ENCODE measurements at places on chromosomes 3 and 15.
A peak's percentile ranks its signal among the peaks of the same experiment; 100 is the strongest.

- peak; percentile 40 for DNase-seq
Observed at GRCh38 chr3:97720417-97720816, 44.1 kb upstream of the ARL6 start.

GRCh38 chr3:103617961-103618360 is 1183.1 kb downstream of the ZPLD1 start:
- no peak for DNase-seq

GRCh38 chr15:91909574-91909973 is 56.1 kb downstream of the SLCO3A1 start:
- peak; percentile 62 for DNase-seq

DNA sequence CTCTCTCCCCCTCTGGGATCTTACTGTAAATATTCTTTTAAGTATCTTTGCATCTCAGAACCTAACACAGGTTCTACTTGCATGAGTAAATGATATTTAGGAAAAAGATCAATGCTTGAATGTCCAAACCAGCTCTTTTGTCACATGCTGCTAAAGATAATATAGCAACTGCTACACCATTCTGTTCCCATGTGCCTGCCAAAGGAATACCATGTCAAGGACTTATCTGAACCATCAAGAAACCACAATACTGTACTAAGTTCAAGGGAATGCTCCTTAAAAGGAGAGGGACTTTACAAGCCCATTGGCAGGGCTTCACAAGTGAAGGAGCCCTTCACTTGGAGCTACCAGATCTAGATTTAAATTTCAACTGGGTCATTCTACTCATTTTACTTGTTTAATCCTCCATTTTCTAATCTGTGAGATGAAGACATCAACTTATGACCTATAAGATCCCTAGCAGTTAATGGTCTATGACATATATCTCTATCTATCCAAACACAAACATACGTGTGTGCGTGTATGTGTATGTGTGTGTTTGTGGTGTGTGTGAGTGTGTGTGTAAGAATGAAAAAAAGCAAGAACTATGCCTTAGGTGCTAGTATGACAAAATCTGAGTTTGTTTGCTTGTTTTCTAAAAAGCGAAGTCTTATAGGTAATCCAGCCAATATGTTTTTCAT is 13.0 kb upstream of the SEC62 start:
- DNase-seq: no peak

DNA sequence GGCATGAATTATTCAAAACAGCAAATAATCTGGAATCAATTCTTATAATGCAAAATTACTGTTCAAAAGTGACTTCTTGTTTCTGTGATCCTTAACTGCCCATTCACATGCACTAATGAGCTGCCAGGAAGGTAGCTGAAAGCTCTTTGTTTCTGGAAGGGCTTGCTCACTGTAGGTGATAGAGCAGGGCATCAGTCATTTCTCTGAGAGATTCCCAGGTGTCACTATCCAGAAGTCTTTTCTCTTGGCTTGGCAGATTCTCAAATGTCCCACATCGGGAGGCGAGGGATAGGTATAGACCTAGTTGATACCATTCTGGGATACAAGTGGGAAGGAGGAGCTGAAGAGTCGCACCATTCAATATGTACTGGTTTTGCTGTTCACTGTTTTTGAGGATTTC is 35.0 kb downstream of the C3orf85 start:
- no peak for DNase-seq

DNA sequence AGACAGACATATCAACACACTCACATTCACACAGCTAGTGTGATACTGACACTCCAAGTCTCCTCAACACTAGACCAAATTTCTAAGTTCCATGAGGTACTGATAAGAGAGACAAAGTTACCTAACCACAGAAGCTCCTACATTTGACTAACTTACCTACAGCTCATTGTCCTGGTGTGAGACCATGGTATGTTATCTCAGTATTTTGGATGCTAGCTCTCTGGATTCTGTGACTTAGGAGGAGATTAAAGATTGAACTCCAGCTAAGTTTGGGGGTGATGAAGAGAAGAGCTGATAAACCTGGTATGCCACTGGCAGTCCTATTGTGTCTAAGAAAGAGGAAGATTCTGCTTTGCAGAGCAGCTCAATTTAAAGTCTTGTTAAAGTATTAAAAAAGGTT is 144.0 kb upstream of the MYRIP start:
- DNase-seq: no peak

DNA sequence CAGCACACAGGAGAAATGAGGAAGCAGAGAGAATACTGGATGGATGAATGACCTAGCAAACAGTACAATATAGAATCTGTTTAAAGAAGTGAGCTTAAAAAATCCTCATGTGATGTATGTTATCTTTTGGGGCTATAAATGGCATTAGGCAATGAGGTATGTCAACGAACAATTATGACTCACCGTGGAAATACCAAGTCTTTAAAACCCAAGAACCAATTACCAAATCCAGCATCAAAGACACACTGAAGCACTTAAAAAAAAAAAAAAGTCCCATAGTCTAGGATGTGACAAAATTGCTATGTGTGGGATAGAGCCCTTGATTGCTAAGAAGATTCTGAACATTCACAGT is 36.3 kb upstream of the HERC1 start:
- no peak for DNase-seq
